ENCODE measurements at places on chromosomes 2 and 18.

- H3K27me3 ChIP-seq = no peaks in the 10 kb centered on the region
- H3K36me3 ChIP-seq = no peaks in the 10 kb centered on the region
- H3K4me3 ChIP-seq = no peak overlapping the region
- no peak overlapping the region for H3K27ac ChIP-seq
- no peak for DNase-seq
Observed at GRCh38 chr2:26702025-26702424, 9.5 kb downstream of the KCNK3 start.

DNA sequence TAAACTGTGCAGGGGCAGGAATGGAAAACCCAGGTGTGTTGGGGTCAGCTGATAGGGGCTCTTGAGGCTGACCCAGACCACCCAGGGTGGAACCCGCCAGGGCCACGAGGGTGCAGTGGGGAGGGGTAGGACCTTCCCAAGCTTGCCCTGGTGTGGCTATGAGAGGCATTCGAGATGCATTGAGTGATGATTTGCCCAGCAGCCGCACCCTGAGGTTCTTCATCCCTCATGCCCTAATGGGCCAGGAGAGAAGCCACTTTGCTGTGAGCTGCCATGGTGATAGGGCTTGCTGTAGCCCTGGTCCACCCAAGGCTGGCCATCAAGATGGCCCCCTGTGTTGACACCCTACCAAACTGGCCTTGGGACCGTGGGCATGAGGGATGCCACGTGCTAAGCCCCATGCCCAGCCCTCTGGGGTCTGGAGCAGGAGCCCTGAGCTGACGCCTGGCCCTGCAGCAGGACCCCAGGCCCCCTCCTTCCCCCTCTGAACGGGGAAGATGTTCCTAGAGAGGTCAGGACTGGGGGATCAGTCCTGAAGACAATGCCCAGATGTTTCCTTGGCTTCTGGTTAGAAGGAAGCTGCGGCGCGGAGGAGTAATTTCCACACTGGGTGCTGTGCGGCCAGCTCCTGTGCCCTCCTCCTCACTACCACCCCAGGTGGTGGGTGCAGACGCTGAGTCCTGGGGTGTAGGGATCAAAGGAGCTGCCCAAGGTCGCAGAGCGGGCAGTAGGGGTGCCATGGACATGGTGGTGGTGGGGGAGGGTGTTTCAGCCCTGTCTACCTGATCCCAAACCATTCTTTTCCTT is 122.5 kb upstream of the HDAC4 start:
- no peak for DNase-seq
- H3K27me3 ChIP-seq = no peaks in the 10 kb centered on the region
- no peak overlapping the region for H3K4me3 ChIP-seq
- H3K36me3 ChIP-seq = no peaks in the 10 kb centered on the region
- H3K27ac ChIP-seq = no peak overlapping the region

GRCh38 chr2:240327566-240327965 is 107.9 kb upstream of the GPC1 start:
- H3K27me3 ChIP-seq = no peaks in the 10 kb centered on the region
- H3K4me1 ChIP-seq = no peaks in the 10 kb centered on the region
- H3K36me3 ChIP-seq = no peaks in the 10 kb centered on the region
- no peak for DNase-seq

DNA sequence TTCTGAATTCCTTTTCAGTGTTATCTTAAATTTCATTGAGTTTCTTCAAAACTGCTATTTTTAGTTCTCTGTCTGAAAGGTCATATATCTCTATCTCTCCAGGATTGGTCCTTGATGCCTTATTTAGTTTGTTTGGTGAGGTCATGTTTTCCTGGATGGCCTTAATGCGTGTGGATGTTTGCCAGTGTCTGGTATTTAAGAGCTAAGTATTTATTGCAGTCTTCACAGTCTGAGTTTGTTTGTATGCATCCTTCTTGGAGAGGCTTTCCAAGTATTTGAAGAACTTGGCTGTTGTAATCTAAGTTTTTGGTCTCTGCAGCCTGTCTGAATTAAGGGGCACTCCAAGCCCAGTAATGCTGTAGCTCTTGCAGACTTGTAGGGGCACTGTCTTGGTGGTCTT is 249.3 kb downstream of the ZNF385B start:
- H3K36me3 ChIP-seq = no peaks in the 10 kb centered on the region
- H3K4me1 ChIP-seq = no peaks in the 10 kb centered on the region
- no peak overlapping the region for H3K4me3 ChIP-seq
- H3K27me3 ChIP-seq = no peaks in the 10 kb centered on the region

DNA sequence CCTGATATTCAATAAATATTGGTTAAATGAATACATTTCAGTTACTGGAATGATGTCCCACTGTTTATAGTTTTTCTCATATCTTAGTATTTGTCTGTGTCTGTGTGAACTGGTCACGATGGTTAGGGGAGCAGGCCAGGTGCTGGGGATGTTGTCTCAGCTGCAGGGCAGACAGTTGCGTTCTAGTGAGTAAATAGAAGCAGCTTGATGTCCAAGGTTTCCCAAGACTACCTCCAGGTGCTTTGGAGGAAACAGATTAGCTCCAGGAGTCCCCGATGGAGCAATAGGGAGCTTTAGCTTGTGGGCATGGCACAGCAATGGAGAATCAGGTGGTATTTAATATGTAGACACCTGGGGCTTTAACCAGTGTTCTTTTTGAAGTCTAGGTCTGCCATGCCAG is 75.5 kb downstream of the GULP1 start:
- H3K27me3 ChIP-seq = no peaks in the 10 kb centered on the region
- DNase-seq = no peak
- no peak overlapping the region for H3K27ac ChIP-seq
- H3K4me3 ChIP-seq = no peak overlapping the region

- no peak for DNase-seq
- H3K27ac ChIP-seq = no peak overlapping the region
- H3K4me1 ChIP-seq = no peaks in the 10 kb centered on the region
- H3K36me3 ChIP-seq = no peaks in the 10 kb centered on the region
- no peak overlapping the region for H3K4me3 ChIP-seq
Observed at GRCh38 chr2:3461801-3462492, 57.4 kb downstream of the ADI1 start.

DNA sequence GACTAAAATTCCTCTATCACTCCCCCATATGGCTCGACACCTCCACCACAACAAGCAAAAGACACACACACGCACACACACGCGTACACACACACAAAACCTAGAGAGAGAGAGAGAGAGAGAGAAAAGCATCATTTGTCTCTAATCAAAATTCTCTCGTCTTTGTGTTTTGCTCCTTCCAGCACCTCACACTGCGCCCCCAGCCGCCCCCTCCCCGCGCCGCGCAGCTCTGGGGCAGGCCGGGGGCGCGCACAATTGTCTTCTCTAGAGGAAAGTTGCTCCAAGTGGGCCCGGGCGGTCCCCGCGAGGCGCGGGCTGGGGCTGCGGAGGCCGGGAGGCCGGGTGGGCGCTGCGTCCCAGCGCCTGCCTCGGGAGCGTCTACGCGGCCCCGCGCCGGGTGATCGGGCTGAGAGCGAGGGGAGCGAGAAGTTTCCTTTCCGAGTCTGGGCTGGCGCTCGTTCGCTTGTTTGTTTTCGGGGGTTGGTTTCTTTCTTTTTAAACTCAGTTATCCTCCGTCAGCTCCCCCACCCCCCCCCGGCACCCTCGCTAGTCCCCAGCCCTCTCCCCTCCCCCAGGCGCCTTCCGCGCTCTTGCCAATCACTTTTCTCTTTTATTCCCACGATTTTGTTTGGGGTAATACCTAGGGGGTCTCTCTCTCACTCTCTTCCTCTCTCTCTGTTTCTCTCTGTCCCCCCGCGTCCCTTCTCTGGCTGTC is 4.1 kb downstream of the ZEB2 start:
- DNase-seq = no peak
- no peaks in the 10 kb centered on the region for H3K36me3 ChIP-seq

DNA sequence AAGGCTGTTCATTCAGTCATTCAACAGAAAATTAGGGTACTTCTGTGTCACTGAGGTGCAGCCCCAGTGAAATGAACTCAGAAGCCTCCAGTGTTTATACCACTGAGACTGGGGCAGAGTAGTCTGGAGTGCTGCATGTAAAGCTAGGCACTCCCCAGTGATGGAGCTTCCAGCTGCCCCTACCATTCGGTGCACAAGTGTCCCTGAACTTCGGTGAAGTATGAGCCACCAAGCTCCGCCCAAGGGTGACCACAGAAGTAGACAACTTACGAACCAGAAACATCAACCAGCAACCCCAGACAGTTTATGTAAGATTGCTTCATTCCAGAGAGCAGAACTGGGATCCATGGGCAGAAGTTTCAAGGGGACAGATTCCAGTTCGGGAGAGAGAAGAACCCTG is 70.6 kb upstream of the FOSL2 start:
- no peak for DNase-seq
- H3K36me3 ChIP-seq = no peaks in the 10 kb centered on the region
- H3K4me3 ChIP-seq = no peak overlapping the region
- no peaks in the 10 kb centered on the region for H3K4me1 ChIP-seq
- no peak overlapping the region for H3K27ac ChIP-seq
- no peaks in the 10 kb centered on the region for H3K27me3 ChIP-seq

DNA sequence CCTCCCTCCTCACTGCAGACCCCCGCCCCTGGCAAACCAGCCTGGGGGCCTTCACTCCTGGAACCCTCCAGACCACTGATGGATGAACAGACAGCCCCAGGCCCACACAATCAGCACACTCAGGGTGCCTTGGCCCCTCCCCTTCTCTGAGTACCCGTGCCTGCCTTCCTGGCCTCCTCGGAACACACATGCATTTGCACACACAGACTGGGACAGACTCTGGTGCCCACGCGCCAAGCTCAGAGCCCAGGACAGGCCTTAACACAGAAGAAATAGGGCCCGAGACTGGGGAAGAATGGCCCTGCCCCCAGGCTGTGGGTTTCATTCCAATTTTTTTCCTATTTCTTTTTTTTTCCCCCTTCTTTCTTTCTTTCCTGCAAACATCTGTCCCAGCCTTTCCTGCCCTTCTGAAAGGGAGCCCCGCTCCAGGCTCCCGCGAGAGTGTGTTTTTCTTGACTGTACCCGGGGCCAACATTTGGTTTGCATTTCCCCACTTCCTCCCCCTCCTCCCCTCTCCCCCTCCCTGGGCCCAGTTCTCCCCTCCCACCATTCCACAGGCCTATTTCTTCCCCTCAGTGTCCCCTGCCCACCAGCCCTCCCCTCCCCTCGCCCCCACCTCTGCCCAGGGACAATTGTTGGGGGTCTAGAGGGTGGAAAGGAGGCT is 618 bp upstream of the TNS1 start:
- no peaks in the 10 kb centered on the region for H3K4me1 ChIP-seq
- peak overlapping the region; percentile 42 for H3K27ac ChIP-seq
- no peak overlapping the region for H3K4me3 ChIP-seq
- H3K36me3 ChIP-seq = no peaks in the 10 kb centered on the region
- no peaks in the 10 kb centered on the region for H3K27me3 ChIP-seq
- DNase-seq = peak; percentile 33

GRCh38 chr2:64653109-64654062 is at the start of gene SERTAD2:
SERTAD2 (minus strand) TSS chr2:64653913; CDS start chr2:64636871, 17,042 bp downstream.
- peak within 1 kb of the TSS; percentile 89 for H3K4me3 ChIP-seq
- peak; percentile 88 for DNase-seq
- H3K27me3 ChIP-seq = no peaks in the 10 kb centered on the region
- peaks cover 19% of the 10 kb centered on the region for H3K4me1 ChIP-seq
- no peaks in the 10 kb centered on the region for H3K36me3 ChIP-seq

- H3K27me3 ChIP-seq = no peaks in the 10 kb centered on the region
- H3K36me3 ChIP-seq = no peaks in the 10 kb centered on the region
- no peak for DNase-seq
Observed at GRCh38 chr2:197208841-197209240, 101.7 kb downstream of the ANKRD44 start.

All from colonic mucosa (tissue), 4 donors.